CD8-positive, alpha-beta memory T cell (primary cell): ENCODE measurements at places on chromosomes 2 and 18. TPM values are rescaled to one million over a fixed set of nuclear protein-coding genes. Genes with fewer than 3 reads are reported as not detected.
A peak's percentile ranks its signal among the peaks of the same experiment; 100 is the strongest.

Gene SLC14A1
- total RNA-seq, result 2.3 TPM

Gene TMEM200C
- not detected for total RNA-seq

Gene OBSL1
- total RNA-seq, result 0.69 TPM

Gene RUFY4
- not detected for total RNA-seq

Gene STK17B
- 130 TPM for total RNA-seq

Gene ALPG
- not detected for total RNA-seq

DNA sequence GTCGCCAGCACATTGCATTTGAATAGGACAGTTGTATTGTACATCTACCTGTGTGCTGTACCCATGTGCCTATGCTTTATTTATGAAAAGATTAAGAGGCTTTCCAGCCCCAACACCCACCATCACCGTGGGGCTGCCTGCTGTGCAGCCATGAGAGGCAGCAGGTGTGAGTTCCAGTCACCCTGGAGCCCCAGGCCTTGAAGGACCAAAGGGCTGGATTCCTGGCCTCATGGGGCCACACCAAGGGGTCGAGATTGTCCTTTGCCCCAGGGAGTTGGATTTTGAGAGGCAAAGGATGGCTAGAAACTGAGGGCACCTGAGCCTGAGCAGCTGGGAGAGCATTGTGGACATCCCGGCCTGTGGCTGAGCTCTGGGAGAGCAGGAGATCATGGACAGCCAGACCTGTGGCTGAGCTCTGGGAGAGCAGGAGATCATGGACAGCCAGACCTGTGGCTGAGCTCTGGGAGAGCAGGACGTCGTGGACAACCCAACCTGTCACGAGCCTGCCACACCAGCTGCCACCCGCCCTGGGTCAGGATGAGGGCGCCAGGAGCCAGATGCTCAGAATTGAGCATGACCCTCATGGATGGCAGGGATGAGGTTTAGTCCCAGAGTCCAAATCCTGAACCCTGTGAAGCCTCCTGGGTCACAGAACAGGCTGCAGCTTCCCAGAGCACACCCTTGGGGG is 182.5 kb upstream of the RAB6C start:
- DNase-seq, result no peak

GRCh38 chr2:238689331-238689730 is 158.6 kb upstream of the TWIST2 start:
- DNase-seq, result no peak

GRCh38 chr2:189164746-189165145 is 14.8 kb downstream of the COL5A2 start:
- DNase-seq, result no peak

DNA sequence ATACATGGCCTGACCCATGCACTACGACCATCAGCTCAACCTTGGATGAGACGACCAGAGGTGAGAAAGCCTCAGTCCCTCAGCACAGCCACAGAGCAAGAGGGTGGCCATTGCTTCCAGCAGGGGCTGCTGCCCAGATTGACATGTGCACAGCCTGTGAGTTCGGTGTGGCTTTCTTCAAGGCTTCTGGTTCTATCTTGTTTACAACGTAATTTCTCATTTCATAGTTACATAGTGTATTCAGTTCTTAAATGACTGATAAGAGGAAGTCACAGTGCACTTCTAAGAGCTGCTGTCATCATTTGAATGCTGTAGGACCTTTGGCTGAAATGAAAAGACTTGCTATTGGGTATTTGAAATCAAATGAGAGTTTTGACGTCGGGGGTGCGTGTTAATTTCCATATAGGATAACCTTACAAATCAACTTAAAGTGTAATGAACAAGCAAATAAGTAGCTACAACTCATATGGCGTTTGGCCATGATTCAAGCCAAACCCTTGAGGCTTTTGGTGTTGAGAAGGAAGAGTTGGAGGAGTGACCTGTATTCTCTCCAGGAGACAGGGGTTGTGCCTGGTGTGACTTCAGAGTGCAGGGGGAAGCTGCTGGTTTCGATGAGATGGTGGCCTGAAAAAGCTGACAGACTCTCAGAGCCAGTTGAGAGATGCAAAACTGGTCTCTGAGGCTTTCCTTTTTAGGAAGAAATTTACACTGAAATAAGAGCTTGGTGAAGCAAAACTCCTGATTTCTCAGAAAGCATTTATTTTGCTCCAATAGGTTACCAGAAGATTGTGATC is 51.0 kb downstream of the TSHZ1 start:
- DNase-seq, result no peak

- DNase-seq, result no peak
Measured at GRCh38 chr2:136392897-136393505, 275.1 kb upstream of the CXCR4 start.

GRCh38 chr2:99819766-99820165 is 322.6 kb downstream of the AFF3 start:
- no peak for DNase-seq

DNA sequence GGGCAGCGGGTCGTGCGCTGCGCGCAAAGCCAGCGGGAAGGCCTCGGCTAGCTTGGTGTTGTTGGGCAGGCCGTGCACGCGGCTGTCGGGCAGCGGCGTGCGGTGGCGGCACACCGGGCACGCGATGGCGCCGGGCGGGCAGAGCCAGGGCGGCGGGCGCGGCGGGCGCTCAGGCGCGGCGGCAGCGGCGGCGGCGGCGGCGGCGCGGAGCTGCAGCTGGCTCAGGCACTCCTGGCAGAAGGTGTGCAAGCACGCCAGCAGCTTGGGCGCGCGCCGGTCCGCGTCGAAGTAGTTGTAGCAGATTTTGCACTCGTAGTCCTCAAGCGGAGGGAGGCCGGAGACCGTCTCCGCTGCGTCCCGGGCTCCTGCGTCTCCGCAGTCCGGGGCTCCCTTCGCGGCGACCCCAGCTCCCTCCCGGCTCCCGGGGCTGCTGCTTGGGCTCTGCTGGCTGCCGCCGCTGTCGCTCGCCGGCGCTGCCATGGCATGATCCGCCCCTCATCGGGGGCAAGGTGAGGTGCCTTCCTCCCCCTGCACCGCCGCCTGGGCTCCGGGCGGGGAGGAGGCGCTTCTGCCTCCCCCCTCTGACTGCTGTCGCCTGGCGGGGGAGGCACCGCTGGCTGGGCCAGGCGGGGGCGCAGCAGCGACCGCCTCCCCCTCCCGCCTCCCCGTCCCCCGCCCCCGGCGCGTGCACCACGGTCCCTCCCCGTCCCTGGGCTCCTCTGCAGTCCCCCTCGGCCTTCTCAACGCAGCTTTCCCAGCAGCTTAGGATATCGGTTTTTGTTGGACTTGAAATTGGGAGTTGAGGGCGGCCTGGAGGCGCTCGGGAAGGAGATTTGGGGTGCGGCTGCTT is 21.0 kb upstream of the PAX3 start:
- no peak for DNase-seq

DNA sequence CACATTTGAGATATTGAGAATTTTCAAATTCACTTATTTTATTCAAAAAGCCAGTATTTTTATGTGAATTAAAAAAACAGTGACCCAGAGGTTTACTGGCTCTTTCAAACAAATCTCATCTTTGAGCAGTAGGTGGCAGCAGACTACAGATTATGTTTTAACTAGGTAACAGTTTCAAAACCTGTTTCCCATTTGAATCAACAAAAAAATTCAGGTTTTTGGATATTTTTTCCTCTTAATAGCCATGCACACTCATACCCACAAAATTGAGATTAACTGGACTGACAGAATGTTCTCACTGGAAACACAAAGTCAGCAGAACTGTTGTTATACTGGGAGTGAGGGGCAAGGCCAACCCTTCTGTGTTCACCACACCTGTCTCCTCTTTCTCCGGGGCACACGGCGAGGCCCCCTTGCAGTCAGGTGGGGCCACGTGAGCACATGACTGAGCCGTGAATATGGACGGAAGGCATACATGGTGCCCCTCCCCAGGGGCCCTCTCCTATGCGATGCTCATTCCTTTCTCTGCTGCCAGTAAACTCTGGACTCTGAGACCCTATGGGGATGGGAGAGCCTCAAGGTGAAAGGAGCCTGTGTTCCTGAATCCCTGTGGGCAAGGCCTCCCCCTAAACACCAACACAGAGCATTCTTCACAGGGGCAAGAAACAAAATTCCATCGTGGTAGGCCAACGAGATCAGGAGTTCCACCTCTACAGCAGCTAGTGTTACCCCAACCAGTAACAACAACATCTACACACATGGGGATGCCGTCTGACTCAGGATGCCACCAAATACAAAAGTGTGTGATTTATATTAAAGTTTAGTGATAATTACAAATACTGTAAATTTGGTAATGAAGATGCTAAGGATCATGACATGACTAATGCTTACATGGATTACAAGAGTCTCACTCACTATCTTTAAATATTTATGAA is 80.4 kb downstream of the LPIN2 start:
- peak; percentile 22 for DNase-seq

- DNase-seq, result no peak
Measured at GRCh38 chr18:10727477-10727876, 201.7 kb downstream of the NAPG start.

GRCh38 chr2:182077023-182077422 is 91.4 kb downstream of the PPP1R1C start:
- no peak for DNase-seq

DNA sequence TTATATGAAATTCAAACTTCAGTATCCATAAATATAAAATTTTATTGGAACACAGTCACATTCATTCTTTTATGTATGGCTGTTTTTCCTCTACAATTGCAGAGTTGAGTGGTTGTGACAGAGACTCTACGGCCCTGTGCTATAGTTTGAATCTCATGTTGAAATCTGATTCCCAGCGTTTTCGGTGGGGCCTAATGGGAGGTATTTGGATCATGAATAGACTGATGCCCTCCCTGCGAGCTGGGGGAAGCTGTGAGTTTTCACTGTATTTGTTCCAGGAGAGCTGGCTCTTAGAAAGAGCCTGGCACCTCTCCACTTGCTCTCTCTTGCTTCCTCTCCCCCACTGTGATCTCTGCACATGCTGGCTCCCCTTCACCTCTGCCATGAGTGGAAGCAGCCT is 1.7 kb downstream of the PFN4 start:
- DNase-seq, result no peak

- no peak for DNase-seq
Measured at GRCh38 chr2:25000503-25001324, 29.0 kb upstream of the DNAJC27 start.

GRCh38 chr2:74119339-74119738 is 28.4 kb downstream of the BOLA3 start:
- DNase-seq, result no peak

DNA sequence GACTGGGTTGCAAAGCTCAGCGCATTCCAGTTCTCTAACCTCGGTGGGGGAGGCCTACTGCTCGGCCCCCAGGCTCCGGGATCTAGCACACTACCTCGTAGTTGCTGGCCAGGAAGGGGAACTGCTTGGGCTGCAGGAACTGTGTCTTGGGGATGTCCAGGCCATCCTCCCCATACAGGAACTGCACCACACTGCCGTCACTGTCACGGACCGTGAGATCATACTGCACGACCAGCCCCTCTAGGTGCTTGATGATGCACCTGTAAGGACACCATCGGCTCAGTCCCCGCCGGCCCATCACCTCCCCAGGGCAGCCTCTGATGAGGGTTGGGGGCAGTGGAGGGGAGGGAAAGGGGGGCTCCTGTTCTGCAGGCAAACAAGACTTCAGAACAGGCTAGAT is 61.6 kb downstream of the POLR1A start:
- no peak for DNase-seq

- DNase-seq, result no peak
Measured at GRCh38 chr2:156466739-156467405, 30.7 kb downstream of the GPD2 start.

- DNase-seq, result no peak
Measured at GRCh38 chr2:85759257-85759613, 5.4 kb downstream of the ATOH8 start.

DNA sequence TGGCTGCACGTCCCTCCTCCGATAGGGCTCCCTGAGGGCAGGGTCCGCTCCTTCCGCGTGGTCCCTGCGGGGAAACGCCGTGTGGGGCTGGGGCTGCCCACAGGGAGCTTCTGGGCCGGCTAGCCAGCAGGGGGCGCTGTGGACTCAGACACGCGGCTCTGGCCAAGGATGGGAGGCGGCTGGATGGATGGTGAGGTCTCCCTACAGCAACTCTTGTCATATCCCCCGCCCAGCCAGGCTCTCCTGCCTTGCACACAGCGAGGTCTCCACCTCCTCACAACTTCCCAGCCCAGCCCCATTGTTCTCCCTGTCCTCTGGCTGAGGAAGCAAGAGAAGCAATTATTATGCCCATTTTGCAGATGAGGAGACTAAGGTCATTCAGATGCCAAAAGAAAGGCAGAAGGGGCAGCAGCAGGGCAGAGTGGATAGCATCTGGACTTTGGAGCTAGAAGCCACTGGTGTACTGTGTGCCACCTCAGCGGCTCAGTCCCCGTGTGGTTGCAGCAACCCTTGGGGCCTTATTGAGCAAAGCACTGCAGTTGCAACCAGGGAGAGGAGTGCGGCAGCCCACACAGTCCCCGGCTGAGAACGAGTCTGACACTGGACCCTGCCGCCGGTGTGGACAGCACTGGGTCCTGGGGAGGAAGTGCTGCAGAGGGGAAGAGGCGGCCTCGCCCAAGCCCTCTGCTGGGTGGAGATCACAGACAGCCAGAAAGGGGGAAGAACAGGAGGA is 99.0 kb downstream of the ZFP36L2 start:
- peak; percentile 76 for DNase-seq

GRCh38 chr2:58046335-58046584 is 346 bp upstream of the VRK2 start:
- no peak for DNase-seq

DNA sequence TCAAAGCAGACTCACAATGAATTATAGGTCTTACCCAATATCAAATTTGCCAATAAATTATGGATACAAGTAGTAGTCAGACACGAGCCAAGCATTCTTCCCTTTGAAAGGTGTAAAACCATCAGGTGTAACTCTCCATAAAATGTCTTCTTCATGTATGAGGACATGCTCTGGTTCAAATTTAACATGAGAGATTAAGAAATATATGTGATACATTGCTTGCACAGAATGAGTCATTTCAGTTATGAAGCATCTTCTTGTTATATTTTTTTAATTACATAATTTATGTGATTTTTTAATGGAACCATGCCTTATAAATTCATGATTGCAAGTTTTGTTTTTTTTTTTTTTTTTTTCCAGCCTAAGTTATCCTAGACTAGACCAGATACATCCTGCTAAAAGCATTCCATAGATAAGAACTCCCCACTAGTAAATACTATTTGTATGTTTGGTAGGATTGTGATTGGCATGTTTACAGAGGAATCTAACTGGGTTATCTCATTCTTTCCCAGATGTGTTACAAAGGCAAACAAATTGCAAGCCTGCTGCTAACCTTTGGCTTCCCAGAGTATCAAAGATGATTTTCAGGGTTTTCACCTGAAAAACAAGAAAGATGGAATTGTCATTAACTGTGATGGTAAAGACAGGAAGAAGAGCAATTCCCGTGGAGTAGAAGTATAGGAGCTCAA is 621.9 kb downstream of the XIRP2 start:
- no peak for DNase-seq

DNA sequence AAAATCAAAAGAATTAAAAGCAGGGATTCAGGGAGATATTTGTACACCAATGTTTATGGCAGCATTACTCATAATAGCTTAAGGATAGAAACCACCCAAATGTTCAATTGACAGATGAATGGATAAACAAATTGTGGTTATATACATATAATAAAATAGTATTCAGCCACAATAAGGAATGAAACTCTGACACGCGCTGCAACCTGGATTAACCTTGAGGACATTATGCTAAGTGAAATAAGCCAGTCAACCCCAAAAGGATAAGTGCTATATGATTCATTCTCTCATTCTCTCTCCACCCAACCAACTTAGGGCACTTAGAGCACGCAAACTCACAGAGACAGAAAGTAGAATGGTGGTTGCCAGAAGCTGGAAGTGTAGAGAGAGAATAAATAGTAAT is 216.8 kb upstream of the SLC14A2 start:
- DNase-seq, result no peak

GRCh38 chr2:178233428-178233827 is 39.1 kb downstream of the OSBPL6 start:
- DNase-seq, result no peak

GRCh38 chr2:30385327-30385726 is 61.7 kb upstream of the LCLAT1 start:
- DNase-seq, result no peak
